T-helper 22 cell (primary cell): ENCODE measurements at places on chromosomes 2 and 18.

GRCh38 chr2:240795454-240795853 lies 24.6 kb downstream of the KIF1A start:
- DNase-seq: no peak

- DNase-seq: no peak
Measured at GRCh38 chr2:165067643-165068486, 112.5 kb upstream of the SLC38A11 start.

- no peak for DNase-seq
Measured at GRCh38 chr2:57876313-57876712, 170.3 kb upstream of the VRK2 start.

GRCh38 chr2:177413703-177414102 lies 21.1 kb downstream of the AGPS start:
- DNase-seq: no peak

DNA sequence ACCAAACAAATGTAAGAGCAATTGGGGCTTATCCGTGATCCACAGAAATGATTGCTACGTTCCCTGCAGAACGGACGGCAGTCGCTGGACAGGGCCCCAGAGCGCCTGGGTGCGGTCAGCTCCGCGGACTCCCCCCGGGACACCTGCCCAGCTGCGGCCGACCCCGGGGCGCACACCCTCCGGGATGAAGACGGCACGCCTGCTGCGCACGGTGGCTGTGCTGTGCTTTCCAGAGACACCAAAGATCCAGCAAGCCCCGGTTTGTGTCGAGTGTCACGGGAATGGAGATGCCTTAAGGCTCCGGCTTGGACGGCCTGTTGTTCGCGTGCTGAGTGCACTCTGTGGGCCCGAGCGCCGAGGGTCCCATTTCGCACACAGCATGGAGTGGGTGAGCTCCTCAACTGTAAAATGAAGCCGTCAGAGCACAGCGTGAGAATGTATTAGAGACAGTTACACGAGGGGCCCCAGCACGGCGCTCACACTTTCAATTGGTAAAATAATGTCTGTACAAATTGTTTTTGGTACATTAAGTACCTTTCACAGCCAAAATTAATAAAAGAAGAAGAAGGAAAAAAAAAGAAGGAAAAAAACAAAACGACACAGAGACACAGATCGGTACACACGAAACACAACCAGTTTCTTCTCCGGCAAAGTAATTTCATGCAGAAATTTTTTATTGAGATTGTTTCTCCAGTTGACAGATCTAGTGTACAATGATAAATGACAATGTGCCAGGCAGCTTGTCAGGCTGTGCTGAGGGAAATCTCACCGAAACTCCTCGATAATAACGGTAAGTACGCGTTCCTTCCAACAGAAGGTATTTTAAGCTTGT lies 615.8 kb upstream of the SALL3 start:
- no peak for DNase-seq

- no peak for DNase-seq
Measured at GRCh38 chr2:64179582-64180321, 35.5 kb upstream of the PELI1 start.

DNA sequence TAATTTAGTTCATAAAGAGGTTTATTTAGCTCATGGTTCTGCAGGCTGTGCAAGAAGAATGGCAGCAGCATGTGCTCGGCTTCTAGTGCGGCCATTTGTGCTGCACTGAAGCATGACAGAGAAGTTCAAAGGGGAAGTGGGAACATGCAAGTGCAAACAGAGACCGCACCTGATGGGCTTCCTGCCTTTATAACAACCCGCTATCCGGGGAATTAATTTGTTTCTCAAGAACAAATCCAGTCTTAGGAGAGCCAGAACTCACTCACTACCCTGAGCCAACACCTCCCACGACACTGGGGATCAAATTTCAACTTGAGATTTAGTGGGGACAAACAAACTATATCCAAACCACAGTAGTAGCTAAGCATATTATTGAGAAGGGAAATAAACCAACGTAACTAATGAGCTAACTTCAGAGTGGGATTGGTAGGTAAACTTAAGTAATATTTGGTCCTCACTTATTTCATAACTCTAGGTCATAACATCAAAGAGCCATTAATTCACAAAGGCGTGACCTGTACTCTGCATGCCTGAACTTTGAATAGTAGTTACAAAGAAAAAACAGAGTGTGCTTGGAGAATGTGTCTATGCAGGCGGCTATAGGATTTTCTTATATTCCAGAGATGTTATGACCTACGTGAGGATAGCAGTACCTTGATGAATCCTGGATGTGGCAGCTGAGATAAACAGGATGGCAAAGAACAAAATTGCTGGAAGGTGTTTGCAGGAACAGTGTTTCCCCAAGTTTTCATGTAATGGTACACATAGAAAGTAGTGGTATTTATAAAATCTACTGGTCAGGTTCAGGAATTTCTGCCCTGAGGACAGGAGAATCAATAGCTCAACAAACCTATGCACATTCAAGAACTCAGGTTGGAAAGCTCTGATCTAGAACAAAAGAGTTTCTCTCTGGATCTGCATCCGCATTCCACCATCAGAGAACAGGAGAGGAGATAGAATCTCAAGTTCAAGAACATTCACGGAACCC lies 845.9 kb upstream of the ID2 start:
- no peak for DNase-seq

- DNase-seq: no peak
Measured at GRCh38 chr2:142463047-142463446, 332.2 kb upstream of the LRP1B start.

- no peak for DNase-seq
Measured at GRCh38 chr2:1306687-1307516, 106.4 kb upstream of the TPO start.
